Hippocampal formation (tissue), 2 donors: ENCODE measurements at places on chromosomes 12 and 14.

GRCh38 chr12:123096182-123096581 lies 54.7 kb downstream of the PITPNM2 start:
- DNase-seq = no peak

GRCh38 chr12:49968471-49968870 lies 4.3 kb upstream of the AQP6 start:
- no peak for DNase-seq

GRCh38 chr14:68543516-68543915 lies 249.4 kb downstream of the ZFP36L1 start:
- DNase-seq = no peak

- no peak for DNase-seq
Observed at GRCh38 chr14:33906968-33907367, 43.9 kb downstream of the EGLN3 start.

DNA sequence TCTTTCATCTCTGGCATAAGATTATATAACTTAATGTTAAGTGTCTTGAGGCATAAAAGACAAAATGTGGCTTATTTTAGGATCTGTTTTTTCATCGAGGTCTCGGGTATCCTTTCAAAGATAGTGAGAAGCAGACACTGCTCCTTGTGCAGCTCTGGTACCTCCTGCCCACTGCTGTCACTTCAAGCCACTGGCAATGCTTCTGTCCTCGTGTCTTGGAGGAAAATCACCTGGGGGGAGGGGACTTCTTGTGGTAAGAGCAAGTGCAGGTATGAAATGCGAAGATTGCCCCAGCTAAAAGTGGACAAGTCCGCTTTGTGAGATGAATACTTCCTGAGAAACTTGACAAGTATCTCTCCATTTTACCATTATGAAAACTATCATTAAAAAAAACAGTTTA lies 37.8 kb upstream of the DYNC1H1 start:
- no peak for DNase-seq

DNA sequence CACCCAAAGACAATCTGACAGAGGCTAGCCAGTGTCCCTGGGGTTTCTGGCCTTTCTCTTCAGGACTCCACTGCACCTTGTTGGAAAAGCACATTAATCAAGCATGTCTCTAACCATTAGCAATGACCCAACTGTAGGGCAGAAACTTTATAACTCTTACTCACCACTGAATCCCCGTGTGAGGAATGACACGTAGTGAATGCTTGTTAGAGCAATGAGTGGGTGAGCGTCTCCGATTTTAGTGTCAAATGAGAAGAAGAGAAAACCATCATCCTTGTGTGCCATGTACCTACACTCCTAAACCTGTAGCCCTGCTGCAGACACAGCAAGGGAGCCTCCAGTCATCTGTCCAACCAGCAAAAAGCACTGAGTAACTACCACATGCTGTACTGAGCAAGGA lies 56.5 kb upstream of the GPR68 start:
- DNase-seq = no peak

GRCh38 chr14:99673305-99674063 lies 10.6 kb upstream of the CYP46A1 start:
- no peak for DNase-seq

- DNase-seq = no peak
Observed at GRCh38 chr14:86491743-86492142, 961.8 kb downstream of the FLRT2 start.

- DNase-seq = no peak
Observed at GRCh38 chr12:1161197-1161596, 170.2 kb downstream of the ERC1 start.

DNA sequence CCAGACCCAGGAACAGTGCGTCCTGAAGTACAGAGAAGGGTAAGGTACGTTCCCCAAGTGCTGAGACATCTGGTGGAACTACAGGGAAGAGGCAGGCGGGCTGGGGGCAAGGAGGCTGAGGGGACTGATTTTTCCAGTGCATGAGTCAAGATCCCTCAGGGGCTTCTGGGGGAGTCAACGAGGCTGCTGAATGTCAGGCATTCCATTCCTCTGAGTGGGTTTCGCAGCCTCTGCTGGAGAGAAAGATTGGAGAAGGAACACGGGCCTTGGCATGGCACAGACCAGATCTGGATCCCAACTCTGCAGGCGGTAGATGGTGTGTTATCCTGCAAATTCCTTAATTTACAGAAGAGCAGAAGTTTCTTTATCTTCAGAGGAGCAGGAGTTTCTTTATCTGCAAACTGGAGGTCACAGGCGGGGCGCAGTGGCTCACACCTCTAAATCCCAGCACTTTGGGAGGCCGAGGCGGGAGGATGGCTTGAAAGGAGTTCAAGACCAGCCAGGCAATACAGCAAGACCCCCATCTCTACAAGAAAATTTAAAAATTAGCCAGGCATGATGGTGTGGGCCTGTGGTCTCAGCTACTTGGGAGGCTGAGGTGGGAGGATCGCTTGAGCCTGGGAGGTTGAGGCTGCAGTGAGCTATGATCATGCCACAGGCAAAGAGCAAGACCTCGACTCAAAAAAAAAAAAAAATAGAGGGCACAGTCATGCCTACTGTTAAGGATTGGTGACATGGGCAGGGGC lies 132.6 kb upstream of the MAP1LC3B2 start:
- DNase-seq = no peak

DNA sequence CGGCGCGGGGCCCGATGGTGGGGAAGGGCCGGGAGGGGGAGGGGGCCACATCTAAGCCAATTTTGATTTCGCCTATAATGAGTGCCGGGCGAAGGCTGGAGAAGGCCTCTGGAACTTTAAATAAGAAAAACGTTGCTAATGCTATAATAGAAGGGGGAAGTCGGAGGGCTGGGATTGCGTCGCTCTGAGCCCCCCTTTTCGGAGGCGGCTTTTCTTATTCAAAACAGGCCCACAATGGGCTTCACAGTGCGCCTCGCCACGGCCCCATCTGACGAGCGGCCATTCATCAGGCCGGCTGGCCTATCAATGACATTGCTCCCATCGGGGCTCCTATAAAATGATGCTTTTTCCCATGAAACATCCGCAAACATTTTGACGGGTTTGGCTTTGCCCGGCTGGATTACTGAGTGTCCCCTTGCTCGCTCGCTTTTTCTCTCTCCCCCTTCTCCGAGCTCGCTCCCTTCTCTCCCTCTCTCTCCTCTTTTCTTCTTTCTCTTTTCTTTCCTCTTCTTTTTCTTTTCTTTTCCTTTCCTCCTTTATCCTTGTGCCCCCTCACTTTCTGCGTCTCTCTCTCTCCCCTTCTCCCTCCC lies at the start of gene RFX4:
Gene RFX4 (plus strand): TSS at position 364 of the 590 bp plus-strand sequence. CDS start 317 bp downstream, outside the sequence.
- DNase-seq = peak; percentile 37

- DNase-seq = no peak
Observed at GRCh38 chr12:68981516-68981915, 48.5 kb upstream of the CPM start.

- no peak for DNase-seq
Observed at GRCh38 chr12:7205091-7205490, 15.6 kb downstream of the PEX5 start.

- no peak for DNase-seq
Observed at GRCh38 chr12:9969673-9970072, 1.5 kb upstream of the CLEC12A start.

DNA sequence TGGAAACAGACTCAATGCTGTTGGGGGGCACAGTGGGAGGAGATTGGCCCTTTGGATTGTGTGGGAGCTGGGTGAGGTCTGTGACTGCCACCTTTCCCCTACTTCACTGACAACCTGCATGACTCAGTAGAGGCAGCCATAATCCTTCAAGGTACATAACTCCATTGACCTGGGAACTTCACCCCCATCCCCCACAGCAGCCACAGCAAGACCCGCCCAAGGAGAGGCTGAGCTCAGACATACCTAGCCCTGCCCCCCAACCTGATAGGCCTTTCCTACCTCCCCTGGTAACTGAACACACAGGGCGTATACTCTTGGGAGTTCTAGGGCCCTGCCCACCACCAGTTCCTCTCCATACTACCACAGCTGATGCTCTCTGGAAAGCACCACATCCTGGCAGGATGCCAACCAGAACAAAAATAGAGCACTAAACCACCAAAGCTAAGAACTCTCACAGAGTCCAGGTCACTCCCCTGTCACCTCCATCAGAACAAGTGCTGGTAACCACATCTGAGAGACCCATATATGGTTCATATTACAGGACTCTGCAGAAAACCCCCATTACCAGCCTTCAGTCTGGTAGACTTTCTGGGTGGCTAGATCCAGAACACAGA lies 703.9 kb downstream of the FSCB start:
- DNase-seq = no peak

DNA sequence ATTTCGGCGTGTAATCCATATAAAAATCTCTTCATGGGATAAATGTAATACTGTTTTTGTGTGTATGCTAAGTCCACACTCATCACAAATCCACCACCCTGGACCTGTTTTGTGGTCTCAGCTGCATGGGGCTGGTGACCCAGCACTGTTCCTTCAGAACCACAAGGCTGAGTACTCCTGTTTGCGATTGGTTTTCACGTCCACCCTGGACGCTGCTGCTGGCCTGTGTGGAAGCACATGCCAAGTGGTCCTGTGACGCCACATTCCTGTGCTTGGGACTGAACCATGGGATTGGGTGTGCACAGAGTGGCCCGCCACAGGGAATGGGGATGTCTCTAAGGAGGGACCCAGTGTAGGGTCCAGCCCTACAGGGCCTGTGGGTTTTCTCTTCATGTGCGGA lies 4.3 kb downstream of the PUS1 start:
- DNase-seq = no peak

- no peak for DNase-seq
Observed at GRCh38 chr12:61676520-61676919, 583.7 kb upstream of the USP15 start.

DNA sequence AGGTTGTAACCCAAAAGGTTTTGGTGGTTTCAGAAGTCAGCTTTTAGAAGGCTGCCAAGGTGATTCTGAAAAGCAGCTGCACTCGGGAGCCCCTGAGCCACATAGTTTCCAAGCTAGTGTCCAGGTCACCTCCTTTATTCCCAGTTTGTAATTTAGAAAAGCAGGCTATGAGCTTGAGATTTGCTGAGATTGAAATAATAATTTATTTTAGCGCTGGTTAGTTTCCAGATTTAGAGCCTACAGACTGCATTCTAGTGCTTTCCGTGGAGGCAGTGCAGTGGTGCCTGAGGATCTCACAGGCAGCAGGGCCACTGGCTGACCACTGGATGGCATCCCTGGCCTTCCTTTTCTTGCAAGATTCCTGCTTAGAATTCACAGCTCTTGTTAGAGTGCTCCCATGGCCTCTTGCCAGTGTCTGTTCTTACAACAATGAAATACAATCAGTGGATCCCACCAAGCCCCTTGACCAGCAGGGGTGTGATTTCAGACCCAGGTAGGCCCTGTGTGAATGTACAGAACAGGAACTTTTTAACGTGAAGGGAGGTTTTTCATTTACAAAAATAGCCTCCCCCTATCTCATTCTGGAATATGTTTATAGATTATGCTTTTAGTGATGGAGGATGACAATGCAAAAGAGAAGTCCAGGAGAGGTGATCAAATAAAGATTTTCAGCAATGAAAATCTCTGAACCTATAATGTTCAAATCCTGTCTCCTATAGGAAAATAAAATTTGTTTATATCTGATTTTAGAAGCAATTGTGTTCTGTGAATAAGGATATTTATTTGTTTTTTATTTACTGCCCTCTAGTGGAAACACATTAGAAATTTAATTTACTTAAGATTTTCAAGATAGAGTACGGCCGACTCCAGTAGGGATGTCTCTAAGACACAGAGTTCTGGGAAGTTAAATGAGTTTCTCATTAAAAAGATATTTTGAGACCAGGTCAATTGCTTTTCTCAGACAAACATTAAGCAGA lies 362.1 kb upstream of the STXBP6 start:
- peak; percentile 47 for DNase-seq

GRCh38 chr14:37457334-37457733 lies 137.7 kb downstream of the FOXA1 start:
- DNase-seq = no peak

GRCh38 chr12:105852951-105853350 lies 285.8 kb downstream of the NUAK1 start:
- no peak for DNase-seq

GRCh38 chr12:91111366-91112325 lies at the start of gene LUM:
TSS of gene LUM (minus strand) at chr12:91111494. CDS start at chr12:91108979, 2,515 bp downstream.
- DNase-seq = no peak

DNA sequence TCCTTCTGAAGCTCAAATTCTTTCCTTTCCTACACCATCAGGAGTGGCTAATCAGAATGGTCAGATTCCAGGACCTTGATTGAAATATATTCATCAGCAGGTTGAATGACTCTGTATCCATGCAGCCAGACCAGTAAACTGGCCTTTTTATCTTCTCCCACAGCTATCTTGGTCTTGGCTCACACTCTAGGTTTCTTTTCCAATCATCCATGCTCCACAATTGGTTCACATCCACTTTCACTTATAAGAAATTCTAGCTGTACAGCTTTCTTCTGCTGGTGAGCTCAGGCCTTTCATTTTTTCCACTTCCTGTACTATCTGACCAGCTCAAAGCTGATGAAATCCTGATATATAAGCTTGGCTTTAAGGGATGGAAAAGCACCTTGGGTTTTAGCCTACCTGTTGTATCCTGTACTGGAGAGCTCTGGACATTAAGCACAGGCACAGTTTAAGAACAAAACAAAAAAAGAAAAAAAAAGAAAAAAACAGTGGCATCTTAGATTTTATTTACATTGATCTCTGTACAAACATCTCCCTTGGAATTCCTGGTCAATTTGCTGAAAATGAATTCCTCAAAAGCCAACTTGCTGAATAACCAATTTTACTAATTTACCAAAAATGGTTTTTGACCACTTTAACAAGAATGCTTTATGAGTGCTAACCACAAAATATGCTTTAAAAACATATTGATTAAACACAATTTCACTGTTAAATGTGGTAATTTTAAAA lies 91.6 kb upstream of the PAWR start:
- no peak for DNase-seq

DNA sequence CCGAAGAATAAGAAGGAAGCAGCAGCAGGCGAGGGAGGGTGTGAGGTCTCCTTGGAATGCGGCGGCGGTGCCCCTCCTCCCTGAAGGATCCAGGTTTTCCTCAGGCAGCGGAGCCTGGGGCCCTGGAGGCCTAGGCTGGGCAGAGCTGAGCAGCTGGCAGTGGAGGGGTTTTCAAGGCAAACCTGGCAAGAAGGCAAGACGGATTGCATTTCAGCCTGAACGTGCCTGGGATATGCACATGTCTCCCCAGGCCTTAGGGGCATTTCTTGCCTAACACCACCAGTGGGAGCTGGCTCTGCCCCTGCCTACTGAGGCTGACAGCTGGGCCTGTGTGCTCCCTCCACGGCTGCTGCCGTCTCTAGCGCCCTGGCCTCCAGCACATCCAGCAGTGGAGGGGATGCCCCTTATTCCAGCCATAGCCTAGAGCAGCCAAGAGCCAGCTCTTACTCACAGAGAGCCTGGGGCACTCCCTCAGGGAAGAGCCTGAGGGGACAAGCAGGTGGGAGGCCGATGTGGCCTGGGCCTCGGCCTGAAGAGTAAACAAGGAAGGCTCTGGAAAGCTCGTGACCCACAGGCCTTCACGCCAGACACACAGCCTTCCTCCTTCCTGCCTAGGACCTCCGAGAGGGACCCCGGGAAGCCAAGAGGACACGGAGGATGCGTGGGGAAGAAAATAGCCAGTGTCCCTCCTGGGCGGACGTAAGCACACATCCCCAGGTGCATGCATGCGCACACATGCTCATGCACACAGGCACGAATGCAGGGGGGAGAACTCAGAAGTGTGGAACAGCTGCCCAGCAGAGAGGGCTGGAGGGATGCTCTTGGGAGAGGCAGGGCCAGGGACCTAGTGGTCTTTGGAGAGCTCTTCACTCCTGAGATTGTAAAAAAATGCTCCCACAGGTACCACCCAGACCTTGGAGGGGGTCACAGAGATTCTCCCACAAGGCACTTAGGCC lies 23.0 kb upstream of the EIF2B2 start:
- DNase-seq = no peak

GRCh38 chr14:93301821-93302447 lies 30.9 kb downstream of the BTBD7 start:
- DNase-seq = no peak
